ENCODE measurements at places on chromosomes 3 and 15.

DNA sequence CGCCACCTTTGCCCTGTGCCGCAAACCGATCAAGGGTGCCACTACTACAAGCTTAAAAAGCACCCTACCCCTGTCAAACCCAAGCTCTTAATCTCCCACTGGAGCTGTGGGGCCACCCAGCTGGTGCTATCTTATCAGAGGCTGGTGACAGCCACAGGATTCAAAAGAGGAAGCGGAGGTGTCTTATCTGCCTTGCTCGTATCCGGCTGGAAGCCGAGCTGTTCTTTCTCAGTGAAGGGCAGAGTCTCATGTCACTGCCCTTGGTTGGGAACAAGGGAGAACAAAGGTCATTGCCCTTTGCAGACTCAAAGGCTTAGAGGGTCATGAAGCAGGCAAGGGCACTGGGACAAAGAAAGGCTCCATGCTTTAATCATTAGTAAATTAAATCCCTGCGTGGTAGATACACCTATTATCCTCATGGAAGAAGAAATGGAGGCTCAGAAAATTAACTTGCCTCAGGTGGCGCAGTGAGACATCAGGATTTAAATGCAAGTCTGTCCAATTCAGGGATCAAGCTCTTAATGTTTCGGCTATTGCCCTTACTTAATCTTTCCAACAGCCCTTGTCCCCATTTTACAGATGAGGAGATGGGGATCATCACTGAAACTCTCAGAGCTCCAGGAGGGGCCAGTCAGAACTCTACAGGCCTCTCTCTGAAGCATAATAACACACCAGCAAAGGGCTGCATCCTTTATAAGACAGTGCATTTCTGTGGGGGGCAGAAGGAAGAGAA is 360.0 kb upstream of the PROK2 start:
- no peak for DNase-seq

- no peak for DNase-seq
Observed at GRCh38 chr3:24573576-24573975, 78.9 kb upstream of the THRB start.

GRCh38 chr15:88900982-88901418 is 5.7 kb upstream of the HAPLN3 start:
- no peak for DNase-seq

DNA sequence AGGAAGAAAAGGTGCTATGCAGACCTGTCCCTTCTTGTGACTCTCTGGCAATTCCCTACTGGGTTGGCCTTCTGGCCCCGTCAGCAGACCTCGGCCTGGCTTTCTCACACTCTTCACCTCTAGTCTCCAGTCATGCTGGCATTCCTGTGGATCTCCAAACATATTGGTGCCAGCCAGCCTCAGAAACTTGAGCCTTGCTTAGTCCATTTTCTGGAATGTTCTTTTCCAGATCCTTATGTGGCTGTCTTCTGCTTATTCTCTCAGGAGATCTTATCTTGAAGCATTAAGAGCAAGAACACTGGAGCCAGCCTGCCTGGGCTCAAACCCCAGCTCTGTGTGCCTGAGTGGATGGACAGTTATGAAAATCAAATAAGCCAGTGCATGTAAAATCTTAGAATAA is 88.2 kb upstream of the NTRK3 start:
- no peak for DNase-seq

DNA sequence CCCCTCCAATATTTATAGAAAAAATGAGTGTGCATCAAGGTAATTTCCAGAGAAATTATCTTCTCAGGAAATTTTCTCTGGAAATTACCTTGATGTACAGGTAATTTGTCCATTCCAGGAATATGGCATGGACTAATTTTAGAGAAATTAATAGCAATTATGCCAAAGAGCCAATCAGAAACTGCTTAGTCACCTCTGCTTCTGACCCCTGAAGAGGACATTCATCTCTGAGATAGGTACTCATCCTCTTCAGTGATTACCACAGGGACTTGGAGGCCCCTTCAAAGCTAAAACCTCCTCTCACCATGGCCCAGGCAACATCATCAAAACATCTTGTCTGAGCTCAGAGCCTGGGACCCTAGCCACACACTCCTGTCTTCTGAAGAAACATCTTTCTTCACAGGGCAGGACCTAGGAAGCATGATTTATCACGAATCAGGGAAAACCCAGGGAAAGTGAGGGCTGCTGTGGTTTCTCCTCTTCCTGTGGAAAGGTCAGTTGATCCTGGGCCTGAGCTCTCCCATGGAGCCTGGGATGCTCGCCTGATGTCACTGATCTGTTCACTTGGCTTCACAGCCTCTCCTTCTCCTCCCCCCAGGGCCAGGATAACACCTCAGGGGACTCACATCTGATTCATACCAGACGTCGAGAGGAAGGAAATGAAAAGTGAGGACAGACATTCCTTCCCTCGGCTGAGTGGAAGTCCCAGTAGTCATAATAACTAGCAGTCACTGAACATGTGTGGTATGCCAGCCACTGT is 210.5 kb downstream of the DTWD1 start:
- no peak for DNase-seq

- peak; percentile 66 for DNase-seq
Observed at GRCh38 chr15:73927476-73928240, 1.4 kb downstream of the LOXL1 start.

GRCh38 chr3:183044547-183045229 is 54.6 kb downstream of the MCCC1 start:
- DNase-seq, result no peak

GRCh38 chr3:135895734-135896121 is 69.8 kb upstream of the PPP2R3A start:
- DNase-seq, result no peak

DNA sequence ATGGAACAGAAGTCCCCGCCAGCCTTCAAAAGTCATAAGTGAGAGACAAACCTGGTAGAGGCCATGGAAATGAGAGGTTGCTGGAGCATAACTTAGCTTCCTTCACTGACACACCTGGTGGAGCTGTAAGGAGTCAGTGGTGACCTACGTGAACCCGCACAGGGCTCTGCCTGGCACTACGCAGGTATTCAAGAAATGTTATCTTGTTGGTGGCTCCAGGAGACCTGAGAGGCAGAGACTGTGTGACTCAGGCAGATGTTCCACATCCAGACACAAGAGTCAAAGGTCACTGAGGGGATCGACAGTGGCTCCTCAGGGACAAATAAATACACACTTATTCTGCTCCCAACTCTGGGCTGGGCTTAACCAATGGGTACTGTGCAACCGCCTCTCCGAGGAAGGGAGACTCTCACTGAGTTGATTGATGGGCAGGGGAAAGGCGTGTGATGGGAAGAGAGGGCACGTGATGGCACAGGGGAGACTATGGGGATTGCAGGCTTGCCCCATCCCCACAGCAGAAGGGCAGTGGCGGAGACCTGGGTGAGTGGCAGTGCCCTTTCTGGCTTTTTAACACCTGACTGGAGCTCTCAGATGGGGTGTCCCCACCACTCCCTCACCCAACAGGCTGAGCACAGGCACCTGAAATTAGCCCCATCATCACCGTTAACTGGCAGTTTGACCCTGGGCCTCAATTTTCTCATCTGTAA is 111.7 kb upstream of the SMAD3 start:
- DNase-seq, result no peak

GRCh38 chr3:66405701-66406091 is 95.1 kb downstream of the LRIG1 start:
- DNase-seq, result no peak

GRCh38 chr3:103662591-103662990 is 1227.8 kb downstream of the ZPLD1 start:
- DNase-seq, result no peak

DNA sequence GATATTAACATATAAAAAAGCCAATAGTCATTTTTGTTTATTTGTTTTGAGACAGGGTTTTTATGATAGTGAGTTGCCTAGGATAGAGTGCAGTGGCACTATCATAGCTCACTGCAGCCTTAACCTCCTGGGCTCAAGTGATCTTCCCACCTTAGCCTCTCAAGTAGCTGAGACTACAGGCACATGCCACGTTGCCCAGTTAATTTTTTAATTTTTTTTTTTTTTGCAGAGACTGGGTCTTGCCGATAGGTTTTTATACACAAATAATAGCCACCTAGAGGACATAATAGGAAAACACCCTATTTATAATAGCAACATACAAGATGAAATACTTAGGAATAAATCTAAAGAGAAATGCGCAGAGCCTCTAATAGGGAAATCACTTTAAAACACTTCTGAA is 13.3 kb downstream of the EIF3J start:
- DNase-seq, result no peak

GRCh38 chr15:37582852-37583251 is 351.6 kb upstream of the TMCO5A start:
- DNase-seq, result no peak

DNA sequence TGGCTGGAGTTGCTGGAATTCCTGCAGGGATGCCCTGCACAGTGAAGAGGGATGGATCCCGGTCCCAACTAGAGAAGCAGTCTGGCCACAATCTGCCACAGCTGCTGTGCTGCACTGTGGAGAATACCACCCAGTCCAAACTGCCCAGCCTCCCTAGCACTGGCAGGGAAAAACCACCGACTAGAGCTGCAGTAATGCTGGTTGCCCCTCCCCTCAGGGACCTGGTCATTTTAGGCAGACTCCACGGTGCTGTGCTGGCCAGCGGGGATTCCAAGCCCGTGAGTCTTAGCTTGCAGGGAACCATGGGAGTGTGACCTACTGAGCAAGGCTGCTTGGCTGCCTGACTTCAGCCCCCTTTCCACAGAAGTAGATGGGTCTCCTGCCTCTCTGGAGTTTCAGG is 478.0 kb upstream of the ATP11B start:
- no peak for DNase-seq

DNA sequence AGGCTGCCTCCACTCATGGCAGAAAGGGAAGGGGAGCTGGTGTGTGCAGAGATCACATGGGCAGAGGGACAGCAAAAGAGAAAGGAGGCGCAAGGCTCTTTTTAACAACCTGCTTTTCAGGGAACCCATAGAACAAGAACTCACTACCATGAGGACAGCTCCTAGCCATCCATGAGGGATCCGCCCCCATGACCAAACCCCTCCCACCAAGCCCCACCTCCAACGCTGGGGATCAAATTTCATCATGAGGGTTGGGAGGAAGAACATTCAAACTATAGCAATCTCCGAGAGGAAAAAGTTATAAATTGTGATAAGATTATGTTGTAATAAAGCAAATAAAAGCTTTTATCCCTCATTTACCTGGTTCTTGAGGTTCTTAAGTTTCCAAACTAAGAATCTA is 84.7 kb upstream of the LMCD1 start:
- no peak for DNase-seq

DNA sequence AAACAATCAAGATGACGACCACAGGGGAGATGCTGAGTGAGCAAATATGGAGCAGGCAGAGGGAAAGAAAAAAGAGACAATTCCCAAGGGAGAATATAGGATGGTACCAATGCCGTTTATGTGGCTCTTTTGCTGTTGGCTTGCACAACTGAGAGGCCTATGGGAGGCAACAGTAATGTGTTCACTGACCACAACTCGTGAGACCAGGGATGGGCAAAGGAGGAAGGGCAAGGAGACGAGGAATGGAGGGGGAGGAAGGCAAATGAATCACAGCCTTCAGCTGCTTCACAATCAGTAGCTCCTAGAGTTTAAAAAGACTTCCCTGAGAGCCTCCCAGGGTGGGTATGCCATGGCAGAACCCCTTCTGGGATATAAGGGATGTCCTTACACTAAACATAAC is 131.5 kb downstream of the SLC9A9 start:
- no peak for DNase-seq

DNA sequence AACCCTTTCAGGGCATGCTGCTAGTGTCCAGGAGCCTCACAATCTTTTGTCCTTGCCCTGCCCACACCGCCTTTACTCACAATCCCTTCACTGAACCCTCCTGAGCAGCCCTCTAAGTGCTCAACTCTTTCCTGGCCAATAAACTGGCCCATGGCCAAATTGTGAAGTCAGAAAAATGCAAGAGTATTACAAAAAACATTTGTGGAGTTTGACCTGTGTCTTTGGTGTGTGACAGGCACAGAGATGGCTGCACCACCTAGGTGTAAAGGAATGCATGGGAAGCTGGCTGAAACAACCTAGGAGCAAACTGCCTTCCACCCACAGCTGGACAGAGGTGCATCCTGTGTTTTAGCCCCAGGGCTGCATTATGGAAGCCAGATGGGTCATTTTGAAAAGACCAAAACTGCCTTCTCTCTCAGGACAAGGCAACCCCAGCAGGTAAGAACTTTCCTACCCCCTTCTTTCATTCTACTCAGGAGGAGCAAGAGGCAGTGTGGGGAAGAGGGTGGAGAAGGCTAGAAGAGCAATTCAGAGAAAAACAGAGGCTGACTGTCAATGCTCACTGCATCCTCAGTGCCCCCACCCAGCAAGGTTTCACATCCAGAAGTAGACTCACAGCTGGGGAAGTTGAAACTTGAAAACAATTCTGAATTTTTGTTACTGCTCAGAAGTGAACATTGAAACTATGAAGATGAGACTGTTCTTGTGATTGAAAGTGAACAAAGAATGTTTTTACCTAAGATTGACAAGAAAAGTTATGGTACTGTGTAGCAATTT is 78.6 kb downstream of the TRIM42 start:
- DNase-seq, result no peak

DNA sequence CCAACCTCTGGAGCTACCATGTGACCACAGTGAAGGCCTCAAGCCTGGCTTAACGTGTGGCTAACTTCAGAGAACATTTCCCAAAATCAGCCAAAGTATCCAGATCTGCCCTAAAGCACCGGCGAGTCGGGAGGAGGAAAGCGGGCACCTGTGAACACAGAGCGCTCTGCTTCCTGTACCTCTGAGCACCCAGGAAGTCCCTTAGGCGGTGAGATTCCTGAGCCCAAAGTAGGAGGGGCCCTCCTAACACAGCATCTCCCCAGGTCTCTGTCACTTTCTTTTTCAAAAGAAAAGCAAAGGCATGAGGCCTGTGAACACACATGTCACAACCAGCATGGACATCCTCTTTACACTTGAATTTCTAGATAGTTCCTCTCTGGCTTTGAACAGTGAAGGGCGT is 944 bp upstream of the EIF4E3 start:
- DNase-seq, result peak; percentile 35

GRCh38 chr3:140505876-140506275 is 172.0 kb upstream of the TRIM42 start:
- DNase-seq, result no peak

GRCh38 chr3:48798998-48799397 is 48.7 kb downstream of the PRKAR2A start:
- DNase-seq, result no peak

DNA sequence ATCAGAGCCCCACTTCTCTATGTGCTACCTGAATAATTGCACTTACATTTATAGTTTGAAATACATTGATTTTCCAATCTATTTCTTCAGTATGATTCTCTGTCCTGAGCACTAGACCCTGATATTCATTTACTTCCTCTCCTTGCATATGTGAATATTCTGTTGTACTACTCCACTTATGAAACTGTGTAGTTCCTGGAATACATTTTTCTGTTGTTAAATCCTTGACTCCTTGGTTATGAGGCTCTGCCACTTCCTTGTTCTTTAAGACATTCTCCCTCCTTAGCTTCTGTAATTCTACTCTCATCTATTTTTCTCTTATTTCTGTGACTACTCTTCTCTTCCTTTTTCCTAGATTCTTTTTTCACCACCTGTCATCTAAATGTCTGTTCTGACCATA is 12.9 kb upstream of the MGA start:
- DNase-seq, result no peak

Measured in activated T-helper 1 cell treated with Interleukin-2 at 50 U/mL for 16 hours (primary cell).